Dermis blood vessel endothelial cell (primary cell): ENCODE measurements at places on chromosomes 7 and 10.

DNA sequence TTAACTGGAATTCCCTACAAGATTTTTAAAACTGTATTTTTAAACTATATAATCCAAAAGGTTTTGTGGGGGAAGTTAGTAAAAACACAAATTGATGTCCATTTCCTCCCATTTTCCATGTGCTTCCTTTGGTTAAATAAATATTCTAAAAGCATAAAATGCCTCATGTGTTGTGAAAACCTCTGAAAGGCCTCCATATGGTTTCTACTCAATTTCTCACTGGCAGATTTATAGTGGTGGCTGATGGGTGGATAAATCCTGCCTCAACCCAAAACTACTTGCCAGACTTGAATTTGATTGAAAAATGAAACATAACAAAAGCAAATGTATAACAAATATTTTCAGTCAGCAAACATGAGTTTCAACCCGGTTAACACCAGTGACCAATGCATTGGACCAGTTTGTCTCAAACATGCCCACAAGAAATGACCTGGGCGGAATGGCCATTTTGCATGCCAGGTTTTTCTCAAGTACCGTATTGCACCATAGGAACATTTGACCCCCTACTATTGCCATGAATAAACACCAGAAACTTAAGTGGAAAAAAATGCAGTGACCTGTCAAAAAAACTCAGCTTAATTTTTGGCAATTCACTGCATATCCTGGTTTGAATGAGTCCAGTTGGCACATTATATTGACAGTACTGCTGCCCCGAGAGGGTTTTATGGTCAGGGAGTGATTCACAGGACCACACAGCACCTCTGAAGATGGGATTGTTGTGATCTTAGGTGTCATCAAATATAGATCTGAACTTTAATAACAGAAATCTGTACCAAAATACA, 454.6 kb upstream of the ANKRD30A start:
- DNase-seq = peak; percentile 9

DNA sequence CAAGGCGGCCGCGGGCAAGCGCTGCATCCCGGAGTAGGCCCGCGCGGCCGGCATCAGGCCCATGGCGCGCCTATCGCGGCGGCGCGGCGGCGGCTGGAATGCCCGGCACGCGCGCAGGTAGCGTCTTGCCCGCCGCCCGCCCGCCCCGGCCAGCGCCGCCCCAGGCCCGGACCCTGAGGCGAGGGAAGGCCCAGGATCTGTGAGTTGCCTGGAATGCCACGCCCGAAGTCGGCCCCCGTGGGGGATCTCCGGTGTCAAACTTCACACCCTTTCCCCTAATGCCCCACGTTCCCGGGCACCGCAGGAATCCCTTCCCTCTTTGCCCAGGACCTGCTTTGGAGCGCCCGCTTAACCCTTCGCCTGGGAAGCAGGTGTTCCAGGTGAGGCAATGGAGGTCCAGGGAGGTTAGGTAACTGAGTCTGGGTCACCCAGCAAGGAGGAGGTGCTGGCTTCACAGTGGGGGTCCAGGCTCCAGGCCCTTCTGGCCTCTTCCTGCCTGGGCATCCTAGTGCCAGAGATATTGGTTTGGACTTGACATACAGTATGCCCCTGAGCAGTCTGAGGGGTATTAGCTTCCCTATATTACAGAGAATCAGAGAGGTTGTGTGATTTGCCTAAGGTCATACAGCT, 138.1 kb downstream of the ARHGAP22 start:
- peak; percentile 26 for DNase-seq

- no peak for DNase-seq
Observed at GRCh38 chr7:116573541-116573940, 48.7 kb downstream of the CAV1 start.

DNA sequence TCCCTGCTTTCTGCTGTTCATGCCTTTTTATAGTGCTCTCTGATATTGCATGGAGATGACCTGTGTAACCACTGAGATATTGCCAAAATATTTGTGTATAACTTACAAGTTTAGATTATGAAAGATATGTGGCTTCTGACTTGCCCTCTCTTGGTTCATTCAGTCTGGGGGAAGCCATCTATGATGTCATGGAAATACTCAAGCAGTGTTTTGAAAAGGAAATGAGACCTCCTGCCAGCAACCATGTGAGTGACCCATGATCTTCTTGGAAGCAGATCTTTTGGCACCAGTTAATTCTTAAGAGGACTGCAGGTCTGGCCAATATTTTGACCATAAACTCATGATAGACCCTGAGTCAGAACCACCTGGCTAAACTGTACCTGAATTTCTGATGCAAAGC, 183.0 kb downstream of the THSD7A start:
- peak; percentile 97 for DNase-seq

DNA sequence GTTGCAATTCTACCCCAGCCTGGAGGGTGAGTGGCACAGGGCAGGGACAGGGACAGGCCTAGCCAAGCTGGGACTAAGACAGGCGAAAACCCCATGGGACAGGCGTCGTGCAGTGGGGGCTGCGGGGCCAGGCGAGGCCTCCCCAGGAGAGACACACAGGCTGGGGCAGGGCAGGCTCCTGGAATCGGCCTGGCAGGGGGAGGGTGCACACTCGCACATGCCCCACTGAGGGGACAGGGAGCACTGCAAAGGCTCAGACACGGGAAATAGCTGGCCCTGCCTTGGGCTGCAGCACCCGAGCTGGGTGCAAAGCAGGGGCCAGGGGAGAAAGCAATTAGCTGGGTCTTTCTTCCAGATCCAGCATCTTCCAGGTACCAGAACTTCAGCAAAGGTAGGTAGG, 10.4 kb downstream of the LAT2 start:
- DNase-seq = no peak

- DNase-seq = no peak
Observed at GRCh38 chr10:105743343-105744056, 1102.4 kb downstream of the SORCS3 start.

DNA sequence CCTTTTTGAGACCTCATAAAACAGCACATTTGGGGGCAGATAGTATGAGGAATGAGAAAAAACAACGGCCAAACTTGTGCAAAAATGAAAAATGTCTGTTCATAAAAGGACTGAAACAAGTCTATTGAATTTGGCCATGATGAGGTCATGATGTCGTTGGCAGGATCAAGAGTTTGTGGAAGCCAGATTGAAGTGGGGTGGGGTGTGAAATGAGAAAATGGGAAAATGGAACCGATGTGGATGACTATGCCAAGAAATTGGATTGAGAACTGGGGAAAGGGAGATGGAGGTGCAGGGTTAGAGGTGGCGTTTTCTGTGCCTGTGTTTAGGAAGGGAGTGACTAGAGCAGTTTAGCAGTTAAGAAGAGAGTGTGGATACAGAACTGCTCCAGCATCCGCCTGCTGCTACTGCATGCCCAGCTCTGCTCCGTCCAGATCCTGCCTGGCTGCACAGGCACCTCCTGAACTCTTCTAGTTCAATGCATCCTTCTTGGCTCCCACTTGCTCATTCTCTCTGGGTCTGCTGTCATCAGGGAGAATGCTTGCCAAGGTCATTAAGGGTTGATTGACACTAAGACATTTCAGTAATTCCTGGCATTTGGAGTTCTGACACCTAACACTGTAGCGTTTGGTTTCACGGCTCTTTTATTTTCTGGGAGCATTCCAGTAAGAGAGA, 111.9 kb downstream of the GALNT17 start:
- DNase-seq = no peak

GRCh38 chr7:274266-274665, 15.7 kb upstream of the FOXL3 start:
- no peak for DNase-seq

DNA sequence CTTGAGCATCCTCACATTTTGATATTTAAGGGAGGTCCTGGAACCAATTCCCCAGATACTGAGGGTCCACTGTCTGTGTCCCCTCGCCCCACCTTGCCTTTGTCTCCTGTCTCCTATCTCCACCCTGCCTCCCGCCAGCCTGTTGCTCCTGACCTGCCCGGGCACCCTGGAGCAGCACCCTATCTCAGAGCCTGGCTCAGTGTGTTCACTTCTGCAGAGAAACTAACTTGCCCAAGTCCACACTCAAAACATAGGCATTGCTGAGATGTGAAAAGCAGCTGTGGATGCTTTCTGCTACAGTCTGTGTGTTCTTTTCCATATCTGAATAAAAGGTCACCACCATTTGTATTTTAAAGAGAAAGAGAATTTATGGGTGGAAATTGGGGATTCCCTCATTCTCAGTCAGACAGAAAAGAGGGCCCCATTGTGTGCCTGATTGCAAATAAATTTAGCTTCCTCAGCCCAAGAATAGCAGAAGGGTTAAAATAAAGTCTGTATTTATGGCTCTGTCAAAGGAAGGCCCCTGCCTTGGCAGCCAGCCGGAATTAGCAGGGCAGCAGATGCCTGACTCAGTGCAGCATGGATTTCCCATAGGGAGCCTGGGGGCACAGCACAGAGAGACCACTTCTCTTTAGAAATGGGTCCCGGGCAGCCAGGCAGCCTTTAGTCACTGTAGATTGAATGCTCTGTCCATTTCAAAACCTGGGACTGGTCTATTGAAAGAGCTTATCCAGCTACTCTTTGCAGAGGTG, 161.3 kb downstream of the EGFR start:
- no peak for DNase-seq

DNA sequence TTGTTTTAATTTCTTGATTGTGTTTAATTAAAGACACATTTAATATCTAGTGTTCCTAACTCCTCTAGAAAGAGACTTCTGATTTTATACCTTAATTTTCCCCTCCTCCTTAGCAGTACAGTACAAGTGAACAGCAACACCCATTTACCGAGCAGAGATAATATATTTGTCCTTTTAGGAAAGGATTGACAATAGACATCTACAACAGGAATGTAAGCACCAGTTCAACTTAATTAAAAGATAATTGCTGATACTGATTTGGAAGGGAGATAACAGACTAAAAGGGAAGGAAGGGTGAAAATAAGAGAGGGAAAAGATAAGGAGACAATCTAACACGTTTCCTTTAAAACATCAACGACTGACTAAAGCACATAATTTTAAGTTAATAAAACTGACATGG, 119.3 kb downstream of the SRPK2 start:
- DNase-seq = peak; percentile 13
